ENCODE measurements at places on chromosomes 12 and 14.

GRCh38 chr14:94816113-94816512 is 46.2 kb upstream of the GSC start:
- DNase-seq, result no peak

DNA sequence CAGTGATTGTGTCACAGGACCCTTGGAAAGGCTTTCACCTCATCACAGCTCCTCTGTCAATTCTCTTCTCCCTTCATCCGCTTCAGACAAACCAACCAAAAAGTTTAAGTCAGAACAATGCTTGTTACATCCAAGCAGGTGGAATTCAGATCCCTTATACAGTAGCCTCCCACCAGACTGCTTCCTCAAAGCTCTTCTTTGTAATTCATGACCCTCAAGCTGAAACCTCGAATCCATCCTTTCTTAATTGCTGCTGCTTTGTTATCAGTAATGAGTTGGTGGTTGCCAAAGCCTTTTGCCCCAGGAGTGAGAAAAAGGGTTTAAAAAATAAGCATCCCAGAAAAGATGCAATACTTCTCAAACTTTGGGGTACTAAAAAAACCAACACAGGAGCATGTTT is 9.5 kb downstream of the BEST3 start:
- no peak for DNase-seq

GRCh38 chr12:115325858-115326257 is 641.9 kb upstream of the TBX3 start:
- DNase-seq, result no peak

GRCh38 chr12:65999564-66000280 is 130.8 kb downstream of the LLPH start:
- no peak for DNase-seq

DNA sequence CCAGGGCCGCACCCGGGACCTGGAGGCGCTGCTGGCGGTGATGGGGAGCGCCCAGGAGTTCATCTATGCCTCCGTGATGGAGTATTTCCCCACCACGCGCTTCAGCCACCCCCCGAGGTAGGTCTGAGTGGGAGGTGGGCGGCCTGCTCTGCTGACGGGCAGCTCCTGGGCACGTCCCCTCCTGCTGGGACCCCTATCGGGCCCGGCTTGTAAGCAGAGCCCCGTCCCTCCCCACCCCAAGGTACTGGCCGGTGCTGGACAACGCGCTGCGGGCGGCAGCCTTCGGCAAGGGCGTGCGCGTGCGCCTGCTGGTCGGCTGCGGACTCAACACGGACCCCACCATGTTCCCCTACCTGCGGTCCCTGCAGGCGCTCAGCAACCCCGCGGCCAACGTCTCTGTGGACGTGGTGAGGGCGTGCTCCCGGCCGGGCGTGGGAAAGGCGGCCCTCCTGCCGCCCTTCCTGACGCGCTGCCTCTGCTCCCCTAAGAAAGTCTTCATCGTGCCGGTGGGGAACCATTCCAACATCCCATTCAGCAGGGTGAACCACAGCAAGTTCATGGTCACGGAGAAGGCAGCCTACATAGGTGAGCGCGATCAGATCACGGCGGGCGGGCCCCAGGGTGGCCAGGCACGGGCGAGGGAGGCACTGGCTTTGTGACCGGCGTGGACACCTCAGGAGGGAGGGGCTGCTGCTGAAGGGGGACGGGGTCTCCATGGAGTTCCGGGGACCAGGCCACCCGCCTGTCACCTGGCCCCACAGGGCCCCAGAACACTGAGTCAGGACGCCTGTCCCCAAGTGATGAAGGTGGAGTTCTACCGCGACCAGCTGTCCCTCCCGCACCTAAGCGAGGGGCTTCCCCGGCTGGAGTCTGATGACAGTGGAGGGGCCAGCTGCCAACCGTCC is 7.3 kb downstream of the PLD4 start:
- DNase-seq, result no peak

GRCh38 chr14:51370758-51371386 is 130.8 kb downstream of the TMX1 start:
- DNase-seq, result no peak

DNA sequence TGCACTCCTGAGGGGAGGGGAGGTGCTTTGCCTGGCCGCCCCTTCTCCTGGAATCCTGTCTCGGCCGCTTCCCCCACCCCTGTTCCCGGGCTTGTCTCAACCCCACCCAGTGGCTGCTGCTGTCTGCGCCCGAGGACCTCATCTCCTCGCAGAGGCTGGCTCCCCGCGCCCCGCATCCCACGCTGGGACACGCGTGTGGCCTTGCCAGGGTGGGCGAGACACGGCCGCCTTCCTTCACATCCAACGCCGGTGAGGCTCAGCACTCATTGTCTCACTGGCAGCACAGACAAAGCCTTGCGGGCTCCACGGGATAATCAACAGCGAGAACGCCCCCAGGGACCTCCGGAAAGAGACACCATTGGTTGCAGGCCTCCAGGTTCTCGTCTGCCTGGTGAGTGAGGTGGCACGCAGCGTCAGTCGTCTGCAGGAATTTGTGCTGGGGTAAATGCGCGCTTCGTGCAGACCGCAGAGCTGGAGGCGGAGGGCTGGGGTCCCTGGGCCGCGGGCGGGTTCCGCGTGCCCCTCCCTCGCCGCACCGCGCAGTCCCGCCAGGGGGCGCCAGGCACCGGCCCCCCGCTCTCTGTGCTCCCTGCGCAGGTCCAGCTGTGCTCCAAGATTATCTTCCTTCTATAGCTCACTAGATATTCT is 26.8 kb downstream of the CCDC177 start:
- peak; percentile 88 for DNase-seq

- DNase-seq, result no peak
Measured at GRCh38 chr12:93032758-93033157, 103.7 kb upstream of the EEA1 start.

DNA sequence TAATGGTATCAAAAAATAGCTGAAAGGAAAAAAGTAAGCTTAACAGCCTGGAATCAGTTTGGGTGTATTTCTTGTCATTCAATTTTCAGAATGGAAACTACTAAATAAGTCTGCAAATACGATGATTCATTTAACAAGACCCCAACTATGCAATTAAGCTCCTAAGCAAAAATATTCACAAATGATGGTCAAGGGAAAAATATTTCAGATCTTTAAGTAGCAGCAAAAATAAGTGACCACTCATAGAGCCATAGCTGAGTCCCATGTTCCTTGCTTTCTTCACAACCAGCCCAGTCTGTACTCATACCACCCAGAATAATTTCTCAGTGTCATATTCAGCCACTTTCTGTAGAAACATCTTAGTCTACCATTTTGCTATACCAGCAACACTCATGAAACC is 185.4 kb downstream of the PPM1H start:
- no peak for DNase-seq

DNA sequence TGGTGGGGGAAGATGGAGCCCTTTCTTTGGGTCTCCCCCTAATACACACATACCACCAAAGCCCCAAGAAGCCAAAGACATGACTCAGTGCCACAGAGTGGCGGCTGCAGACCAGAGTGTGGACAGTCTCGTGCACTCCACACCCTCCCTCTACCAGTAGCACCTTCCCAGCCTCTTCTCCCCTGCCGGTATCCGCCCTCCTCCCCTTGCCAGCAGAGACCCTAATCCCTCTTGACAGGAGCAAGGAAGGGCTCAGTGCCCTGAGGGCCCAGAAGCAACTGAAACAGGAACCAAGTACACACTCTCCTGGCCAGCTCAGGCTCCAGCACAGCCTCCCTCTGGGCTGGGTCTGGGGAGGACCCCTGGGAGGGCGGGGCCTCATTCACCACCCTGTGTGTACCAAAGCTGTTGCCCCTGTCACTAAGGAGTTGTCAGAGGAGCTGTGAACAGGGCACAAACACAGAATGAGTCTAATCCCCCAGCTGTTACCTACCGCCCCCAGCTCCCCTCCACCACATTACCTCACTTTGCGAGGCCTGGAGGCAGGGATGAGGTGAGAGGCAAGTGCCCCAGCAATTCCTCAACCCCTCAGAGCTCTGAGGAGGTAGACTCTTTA is 8.2 kb downstream of the SPRYD3 start:
- no peak for DNase-seq

- peak; percentile 72 for DNase-seq
Measured at GRCh38 chr12:123223241-123223668, 9.7 kb downstream of the MPHOSPH9 start.

Data from common myeloid progenitor, CD34-positive (primary cell).